Chondrocyte (in vitro differentiated cells): ENCODE measurements at places on chromosomes 6 and 20. TPM values are rescaled to one million over a fixed set of nuclear protein-coding genes. Genes with fewer than 3 reads are reported as not detected.

GRCh38 chr6:136037876-136038460 lies 186.5 kb downstream of the PDE7B start:
- no peak for DNase-seq

BPI gene
- total RNA-seq, result 0.55 to 0.74 TPM (median 0.68 TPM) in 3 replicates

DNA sequence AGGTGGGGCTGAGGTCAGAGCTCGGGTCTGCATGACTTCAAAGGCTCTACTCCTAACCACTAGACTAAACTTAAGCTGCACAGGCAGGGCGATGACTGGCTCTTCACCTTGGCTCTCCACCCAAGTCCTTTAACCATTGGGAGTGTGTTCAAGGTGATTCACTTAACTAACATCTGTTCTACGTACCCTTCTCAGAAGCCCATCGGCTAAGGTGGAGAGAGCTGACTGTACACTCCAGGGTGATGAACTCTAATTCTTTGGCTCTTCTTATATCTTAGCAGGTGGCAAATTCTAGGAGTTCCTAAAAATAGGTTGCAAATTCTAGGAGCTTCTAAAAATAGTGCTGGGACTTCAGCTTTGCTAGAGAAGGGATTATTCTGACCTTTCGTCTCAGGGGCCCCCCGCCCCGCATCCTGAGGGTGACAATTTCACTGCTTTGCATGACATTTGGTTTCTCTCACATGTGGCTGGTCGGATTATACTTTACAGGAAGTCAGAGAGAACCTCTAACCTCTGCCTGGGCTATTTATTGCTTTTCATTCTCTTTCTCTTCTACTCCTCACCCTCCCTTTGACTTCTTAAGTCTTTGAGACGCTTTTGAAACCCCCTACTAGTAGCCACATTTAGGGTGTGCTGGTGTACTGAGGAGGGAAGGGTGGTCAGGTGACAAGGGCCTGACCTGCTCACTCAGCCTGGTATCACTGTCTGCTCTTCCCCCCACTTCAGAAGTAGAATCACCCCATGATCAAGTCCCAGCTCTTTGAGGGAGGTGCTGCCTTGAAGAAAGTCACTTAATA lies 55.5 kb downstream of the PRDM1 start:
- DNase-seq, result no peak

DNA sequence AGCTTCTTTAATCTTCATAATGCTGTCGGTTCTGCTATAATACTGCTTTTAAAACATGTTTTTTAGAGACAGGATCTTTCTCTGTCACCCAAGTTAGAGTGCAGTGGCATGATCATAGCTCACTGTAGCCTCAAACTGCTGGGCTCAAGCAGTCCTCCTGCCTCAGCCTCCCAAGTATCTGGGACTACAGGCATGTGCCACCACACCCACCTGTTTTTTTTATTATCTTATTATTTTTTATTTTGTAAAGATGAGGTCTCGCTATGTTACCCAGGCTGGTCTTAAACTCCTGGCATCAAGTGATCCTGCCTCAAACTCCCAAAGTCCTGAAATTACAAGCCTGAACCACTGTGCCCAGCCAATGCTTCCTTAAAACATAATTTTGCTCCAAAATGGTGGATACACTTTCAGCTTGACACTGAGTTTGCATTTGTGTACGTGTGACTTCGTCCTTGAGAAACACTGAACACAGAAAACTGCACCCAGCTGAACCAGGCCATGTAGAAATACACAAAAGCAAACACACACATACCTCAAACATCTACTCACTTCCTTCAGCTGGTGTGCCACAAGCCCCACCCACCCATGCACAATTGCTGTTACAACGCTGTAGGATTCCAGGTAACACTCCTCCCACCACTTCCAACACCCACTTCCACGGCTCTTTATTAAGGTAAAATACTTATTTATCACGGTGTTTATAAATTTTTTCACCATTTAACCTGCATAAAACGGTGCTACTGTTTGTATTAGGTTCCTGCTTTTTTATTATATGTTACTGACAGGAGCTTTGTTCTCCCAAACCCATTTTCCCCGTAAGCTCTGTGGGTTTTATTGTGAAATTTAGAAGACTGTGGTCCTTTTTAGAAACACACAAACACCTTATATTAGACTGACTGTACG lies 109.1 kb downstream of the TSHZ2 start:
- no peak for DNase-seq

- DNase-seq, result no peak
These were observed 72.1 kb downstream of the NFATC2 start for GRCh38 chr20:51470499-51470820.

DNA sequence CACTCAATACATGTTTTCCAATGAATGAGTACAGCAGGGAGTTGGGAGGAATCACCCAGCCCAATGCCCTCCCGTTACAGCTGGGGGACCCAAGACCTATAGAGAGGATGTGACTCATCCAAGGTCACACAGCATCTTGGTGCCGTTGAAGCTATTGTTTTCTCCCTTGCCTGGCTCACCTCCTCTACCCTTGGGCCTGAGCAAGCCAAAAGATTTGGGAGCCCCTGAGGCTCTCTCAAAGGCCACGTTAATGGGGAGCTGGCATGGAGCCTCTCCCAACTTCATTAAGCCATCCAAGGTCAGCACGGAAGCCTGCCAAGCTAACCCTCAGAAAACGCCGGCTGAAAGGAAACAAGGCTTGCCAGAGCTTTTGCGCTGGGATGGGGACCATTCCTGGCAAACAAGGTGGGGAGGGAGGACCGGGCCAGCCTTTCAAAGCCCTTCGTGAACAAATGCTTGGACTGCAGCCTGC lies 30.4 kb downstream of the KCNB1 start:
- peak; percentile 21 for DNase-seq

DNA sequence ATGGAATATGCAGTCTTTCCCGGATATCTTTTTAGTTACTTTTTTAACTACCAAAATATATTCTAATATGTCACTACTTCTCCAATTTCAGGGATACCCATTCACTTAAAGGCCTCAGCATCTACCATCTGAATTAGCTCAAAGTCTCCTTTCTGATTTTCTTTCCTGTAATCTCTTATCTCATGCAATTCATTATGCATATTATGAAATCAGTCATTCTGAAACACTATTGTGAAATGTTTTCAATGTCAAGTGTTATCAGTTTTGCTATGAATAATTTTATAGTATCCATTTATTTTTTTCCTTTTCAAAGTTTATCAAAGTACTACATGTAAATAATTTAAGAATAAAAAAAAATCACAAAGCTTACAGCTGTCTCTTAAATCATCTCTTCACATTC lies 41.2 kb upstream of the TPBG start:
- no peak for DNase-seq

DNA sequence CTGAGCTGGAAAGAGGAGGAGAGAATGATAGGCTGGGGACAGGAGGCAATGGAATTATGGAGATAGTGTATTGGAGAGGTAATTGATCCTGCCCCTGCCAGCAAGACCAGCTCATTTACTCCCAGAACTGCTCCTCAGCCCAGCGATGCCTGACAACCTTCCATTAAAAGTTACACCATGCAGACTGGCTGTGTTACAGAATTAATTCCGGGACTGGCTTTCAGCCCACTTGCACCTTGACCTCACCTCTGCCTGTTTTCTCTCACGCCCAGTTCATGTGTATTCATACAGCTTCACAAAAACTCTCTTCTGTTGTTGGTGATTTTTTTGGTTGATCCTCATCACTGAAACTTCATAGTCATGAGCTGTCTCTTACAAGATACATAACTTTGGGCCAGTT lies 207.3 kb downstream of the PLCB1 start:
- DNase-seq, result no peak

SPATA25 gene
- 0.49 to 1.4 TPM (median 1.2 TPM) in 3 replicates for total RNA-seq

SIRPD gene
- not detected in 3 replicates for total RNA-seq

DNA sequence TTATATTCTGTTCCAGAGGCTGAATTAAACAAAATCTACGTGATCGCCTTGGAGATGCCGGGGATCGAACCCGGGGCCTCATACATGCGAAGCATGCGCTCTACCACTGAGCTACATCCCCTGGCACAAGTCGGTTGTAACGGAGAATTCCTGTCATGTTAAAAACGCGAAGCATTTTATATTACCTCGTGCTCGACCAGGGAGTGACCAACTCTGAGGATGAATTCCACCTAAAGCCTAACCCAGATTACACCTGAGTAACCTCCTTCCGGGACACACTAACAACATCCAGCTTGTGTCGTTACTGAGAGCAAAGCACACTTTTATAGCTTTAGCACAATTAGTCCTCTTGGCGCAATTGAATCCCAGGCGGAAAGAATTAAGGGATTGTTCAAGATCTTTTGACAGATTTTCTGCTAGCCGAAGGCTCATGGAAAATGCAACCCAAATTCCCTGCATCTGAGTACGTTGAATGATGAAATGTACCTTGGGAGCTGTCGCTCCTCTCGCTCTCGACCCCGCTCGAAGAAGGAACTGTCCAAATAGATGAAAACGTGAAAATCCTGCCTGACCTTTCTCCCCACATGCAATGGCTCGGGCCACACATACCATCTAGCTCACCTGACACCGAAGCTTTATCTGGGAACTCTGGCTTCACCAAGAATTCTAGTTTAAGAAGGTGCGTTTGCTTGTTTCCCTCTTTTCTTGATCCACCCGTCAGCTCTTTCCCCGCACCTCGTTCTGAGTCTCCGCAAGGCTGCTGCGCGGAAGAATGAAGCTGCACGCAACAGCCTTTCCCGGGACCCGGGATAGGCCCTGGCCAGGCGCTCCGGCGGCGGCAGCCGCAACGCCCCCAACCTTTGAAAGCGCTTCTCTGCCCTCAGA lies 148.3 kb downstream of the GPX5 start:
- DNase-seq, result no peak

CST4 gene
- not detected in 3 replicates for total RNA-seq

DNA sequence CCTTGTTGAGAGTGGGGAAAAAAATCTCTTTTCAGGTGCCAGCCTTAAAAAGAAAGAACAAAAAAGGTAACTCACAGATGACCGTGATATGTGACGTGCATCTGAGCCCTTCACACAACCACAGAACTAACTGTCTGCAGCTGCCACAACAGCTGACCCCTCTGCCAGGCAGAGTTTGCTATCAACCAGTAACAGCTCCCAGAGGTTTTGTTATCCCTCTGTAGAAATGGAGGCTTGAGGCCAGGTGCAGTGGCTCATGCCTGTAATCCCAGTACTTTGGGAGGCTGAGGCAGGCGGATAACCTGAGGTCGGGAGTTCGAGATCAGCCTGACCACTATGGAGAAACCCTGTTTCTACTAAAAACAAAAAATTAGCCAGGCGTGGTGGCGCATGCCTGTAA lies 42.8 kb downstream of the SLC52A3 start:
- DNase-seq, result no peak
